ENCODE measurements at places on chromosomes 2 and 18.
A peak's percentile ranks its signal among the peaks of the same experiment; 100 is the strongest.

DNA sequence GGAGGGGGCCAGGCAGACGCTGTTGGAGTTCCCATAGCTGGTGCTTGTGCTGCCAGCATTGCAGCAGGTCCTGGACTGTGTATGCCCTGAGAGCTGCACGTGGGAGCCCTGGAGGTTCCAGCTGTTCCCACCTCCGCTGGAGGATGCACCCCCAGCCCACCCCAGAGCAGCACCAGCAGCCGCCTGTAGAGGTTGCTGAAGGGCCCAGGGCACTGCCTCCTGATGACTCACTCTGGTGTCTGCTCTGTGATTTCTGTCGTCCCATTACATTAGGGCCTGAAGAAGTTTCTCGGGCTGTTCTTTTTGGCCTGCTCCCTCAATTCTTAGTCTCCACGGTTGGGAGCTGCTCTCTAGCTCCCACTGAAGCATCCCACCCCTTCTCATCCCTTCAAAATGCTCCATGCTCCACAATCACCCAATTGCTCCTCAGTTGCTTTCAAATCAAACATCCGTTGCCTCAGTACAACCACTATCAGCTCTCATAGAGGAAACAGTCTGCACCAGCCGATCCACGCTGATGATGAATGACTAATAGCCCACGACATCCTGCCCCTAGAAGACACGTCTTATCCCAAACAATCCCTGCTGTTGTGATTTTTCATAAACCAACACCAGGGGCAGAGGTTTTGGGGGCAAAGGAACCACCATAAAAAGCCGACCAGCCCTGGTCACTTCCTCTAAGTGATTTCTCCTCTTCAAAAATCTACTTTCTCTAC, 65.2 kb upstream of the RNF152 start:
- DNase-seq, result no peak

GRCh38 chr2:158315803-158316414, 140.6 kb downstream of the CCDC148 start:
- DNase-seq, result no peak

DNA sequence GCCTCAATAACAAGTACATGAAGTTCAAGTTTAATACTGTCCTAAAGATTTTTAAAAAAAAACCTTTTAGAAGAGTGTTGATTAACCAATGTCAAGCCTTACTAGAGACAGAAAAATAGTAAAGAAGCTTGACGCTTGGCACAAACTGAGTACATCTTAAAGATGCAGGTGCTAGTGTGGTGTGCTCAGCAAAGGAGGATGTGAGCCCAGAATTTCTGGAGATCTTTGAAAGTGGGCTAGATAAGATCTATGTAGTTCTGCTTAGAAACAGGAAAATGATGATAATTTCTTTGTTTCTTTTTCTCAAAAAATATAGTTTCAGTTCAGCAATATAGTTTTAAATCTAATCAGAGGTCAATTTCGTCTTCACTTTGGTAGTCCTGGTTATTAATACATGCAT, 118.3 kb upstream of the KLHL14 start:
- no peak for DNase-seq

DNA sequence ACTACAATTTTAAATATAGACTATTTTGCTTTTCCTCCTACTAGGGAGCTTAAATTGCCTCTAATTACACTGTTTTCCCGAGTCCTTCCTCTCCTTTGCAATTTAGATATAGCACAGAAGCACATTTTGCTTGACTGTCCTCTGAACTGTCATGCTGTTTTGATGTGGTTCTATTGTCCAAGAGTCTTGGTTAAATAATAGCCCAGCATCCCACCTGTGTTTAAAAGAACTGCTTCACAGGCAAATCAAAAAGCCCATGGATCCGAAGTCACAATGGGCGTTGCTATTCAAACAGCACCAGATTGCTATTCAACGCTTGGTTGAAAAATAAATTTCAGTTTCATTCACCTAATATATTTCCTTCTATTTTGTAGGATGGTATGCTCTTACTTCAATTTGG, 22.3 kb upstream of the ACTR3 start:
- DNase-seq, result no peak

DNA sequence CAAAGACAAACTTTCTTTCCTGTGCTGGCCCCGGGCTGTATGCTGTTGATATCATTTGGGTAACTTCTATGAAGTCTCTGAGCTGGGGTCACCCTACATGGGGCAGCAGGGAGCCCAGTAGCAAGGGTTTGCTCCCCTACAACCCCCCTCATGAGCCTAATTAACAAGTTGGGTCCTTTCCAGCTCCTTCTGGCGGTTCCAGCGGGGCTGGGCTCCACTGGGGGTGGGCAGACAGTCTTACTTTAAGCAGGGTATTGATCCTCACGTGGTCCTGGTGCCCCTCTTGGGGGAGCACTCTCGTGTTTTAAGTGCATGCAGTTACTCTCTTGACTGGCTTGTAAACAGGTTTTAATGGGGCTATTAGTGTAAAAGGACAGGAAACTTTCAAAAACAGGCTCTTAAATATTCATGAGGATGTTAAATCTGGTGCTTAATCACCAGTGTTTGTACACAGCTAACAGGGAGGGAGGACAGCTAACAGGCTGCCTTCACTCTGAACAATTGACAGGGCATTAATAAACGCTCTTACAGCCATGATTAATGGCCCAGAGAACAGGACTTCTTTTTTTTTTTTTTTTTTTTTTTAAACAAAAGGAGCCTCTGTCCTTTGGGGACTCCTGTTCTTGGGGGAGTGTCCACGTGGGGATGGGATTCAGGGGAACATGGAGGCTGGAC, 36.6 kb upstream of the SKOR2 start:
- no peak for DNase-seq

- DNase-seq, result no peak
Observed at GRCh38 chr2:46966576-46966975, 51.0 kb upstream of the MCFD2 start.

- no peak for DNase-seq
Observed at GRCh38 chr18:70075906-70076305, 128.2 kb upstream of the CD226 start.

GRCh38 chr2:9791711-9792110, 51.6 kb upstream of the TAF1B start:
- DNase-seq, result no peak

DNA sequence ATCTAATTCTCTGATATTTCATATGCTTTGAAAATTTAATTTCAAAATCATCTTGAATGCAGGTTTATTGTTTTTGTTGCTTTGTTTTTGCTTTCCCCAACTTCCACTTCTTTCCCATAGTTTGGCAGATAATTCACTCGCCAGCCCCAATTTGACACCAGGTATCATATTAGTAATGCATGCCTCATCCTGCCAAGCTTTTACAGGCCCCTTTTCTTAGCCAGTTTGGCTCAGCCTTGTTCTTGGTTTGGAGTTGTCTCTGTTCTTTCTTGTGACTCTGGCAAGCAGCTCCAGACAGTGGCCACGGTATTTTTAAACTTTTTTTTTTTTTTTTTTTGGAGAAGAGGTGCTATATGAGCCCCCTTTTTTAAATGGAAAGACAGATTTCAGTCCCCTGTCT, 65.3 kb downstream of the PMS1 start:
- DNase-seq, result no peak

- no peak for DNase-seq
Observed at GRCh38 chr2:72669121-72669520, 156.7 kb downstream of the EXOC6B start.

GRCh38 chr18:12049978-12050811, 43.4 kb upstream of the ANKRD62 start:
- no peak for DNase-seq

- no peak for DNase-seq
Observed at GRCh38 chr2:239727182-239727775, 297.9 kb downstream of the NDUFA10 start.

- no peak for DNase-seq
Observed at GRCh38 chr2:224257156-224257555, 144.8 kb downstream of the FAM124B start.

GRCh38 chr2:145116056-145116455, 596.1 kb upstream of the ZEB2 start:
- no peak for DNase-seq

DNA sequence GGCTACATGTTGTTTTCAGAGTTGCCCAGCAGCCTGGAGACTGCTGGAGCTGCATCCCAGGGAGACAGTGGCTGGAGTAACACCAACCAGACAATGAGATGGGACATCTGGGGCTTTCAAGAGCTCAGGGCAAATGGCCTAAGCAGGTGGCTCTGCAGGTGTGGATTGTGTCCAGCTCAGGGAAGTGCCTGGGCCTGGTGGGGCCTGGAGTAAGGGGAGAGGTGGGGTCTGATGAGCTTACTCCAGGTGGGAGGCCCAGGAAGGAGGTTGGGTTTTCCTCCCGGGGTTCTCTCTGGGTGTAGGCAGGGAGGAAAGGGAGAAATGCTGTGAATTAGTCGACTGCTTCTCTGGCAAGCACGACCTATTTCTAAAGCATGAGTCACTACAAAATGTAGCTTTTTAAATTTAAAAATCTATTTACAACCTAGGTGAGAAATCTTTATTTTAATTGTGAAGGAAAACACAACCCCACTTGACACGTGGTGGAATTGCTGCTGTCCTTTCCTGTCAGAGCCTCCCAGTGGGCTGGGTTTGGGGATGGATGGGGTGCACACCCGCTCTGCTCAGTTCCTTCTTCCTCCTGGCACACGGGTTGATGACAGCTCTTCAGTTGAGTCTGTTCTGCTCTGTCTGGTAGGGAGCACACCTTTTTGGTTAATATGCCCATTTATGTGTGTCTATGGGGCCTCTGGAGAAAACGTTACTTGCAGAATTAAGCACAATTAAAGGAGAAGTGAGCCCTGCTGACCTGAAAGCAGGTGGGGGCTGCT, 81.6 kb downstream of the SH3RF3 start:
- DNase-seq, result peak; percentile 19

- no peak for DNase-seq
Observed at GRCh38 chr18:12886498-12887126, 2.6 kb upstream of the PTPN2 start.

DNA sequence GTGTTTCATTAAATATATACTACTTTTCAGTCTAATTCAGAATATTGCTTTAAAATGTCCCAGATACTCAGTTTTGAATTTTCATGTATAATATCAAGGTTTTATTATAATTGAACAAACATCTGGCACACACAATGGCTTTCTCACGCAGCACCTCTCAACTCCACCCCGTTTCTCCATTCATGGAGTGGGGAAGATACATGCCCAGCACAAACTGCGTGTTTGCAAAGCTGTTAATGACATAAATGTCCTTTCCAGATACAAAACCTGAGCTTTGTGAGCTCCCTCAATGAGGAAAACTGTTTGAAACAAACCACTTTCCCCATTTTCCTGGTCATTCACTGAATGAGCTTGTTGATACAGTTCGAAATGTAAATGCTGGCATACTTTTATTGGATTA, 150.3 kb upstream of the RASGRP3 start:
- peak; percentile 19 for DNase-seq

- DNase-seq, result no peak
Observed at GRCh38 chr2:144510294-144510991, 9.5 kb downstream of the ZEB2 start.

GRCh38 chr2:1886405-1886992, 142.2 kb upstream of the PXDN start:
- peak; percentile 46 for DNase-seq

GRCh38 chr2:28267282-28267681, 125.4 kb upstream of the FOSL2 start:
- DNase-seq, result no peak

DNA sequence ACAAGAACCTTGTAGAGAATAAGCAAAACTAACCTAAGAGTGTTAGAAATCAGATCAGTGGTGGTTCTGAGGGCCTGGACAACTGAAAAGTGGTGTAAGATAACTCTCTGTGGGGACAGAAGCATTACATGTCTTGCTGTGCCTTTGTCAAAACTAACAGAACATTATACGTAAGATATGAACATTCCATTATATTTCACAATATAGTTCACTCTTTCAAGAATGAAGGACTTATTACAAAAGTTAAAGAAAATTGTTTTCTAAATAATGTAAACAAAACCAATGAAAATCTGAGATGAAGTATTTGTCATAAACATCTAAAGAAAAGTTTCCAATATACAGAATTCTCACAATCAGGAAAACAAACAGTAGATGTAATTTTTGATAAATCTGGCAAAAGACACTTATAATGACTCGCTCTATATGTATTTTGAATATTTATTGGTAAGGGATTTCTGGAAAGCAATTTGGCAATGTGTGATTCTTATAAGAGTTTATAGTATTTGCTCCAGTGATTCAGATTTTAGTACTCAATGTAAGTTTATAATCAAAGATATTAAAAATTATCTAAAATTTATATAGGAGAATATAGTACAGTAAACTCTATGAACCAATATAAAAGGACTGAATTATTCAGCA, 258.4 kb downstream of the CD226 start:
- DNase-seq, result no peak

DNA sequence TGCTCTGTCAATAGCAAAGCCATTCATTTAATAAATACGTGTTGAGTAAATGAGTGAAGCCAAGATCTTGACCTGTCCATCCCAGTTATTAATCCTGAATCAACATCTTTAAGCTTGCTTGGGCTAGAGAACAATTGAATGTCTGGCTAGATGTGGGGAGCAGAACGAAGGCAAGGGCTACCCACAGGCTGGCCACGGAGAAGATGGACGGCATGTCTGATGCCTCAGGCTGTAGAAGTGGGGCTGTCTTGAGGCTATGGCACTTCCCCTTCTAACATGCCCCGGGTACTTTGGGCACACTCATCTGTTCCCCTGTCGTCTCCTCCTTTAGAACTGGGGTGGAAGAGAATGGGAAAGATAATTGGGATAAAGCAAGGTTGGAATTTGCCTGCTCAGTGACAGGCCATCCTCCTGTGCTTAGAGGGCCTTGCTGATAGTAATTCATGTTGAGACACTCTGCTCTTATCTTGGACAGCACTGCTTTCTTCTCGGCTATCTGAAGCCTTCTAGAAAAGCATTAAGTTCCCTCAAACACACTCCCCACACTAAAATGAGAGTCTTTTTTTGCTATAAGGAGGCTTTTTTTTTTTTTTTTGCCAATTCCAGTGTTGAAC, 225.7 kb downstream of the MREG start:
- no peak for DNase-seq

- DNase-seq, result no peak
Observed at GRCh38 chr2:173819852-173820251, 145.3 kb downstream of the SP3 start.

- DNase-seq, result peak; percentile 33
Observed at GRCh38 chr2:227471924-227472264, at the start of gene AGFG1. TSS of gene AGFG1 (plus strand) at chr2:227472156. CDS start at chr2:227472422, 266 bp downstream.

- no peak for DNase-seq
Observed at GRCh38 chr2:179946810-179947615, 60.1 kb downstream of the CWC22 start.

- DNase-seq, result peak; percentile 28
Observed at GRCh38 chr2:190382851-190383250, 25.3 kb upstream of the MFSD6 start.

DNA sequence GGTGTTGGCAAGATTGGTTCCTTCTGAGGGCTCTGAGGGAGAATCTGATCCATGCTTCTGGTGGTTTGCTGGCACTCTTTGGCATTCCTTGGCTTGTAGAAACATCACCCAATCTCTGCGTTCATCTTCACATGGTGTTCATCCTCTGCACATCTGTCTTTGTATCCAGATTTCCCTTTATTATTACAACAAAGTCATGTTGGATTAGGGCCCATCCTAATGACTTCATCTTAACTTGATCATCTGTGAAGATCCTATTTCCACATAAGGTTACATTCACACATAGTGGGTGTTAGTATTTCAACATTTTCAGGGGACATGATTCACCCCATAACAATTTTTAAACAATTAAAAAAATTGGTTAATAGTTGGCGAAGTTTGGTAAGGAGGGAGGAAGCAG, 177.4 kb upstream of the CWC22 start:
- DNase-seq, result no peak

GRCh38 chr2:101006065-101006715, 4.1 kb downstream of the RPL31 start:
- DNase-seq, result no peak

GRCh38 chr2:68784915-68785314, 50.3 kb downstream of the ARHGAP25 start:
- DNase-seq, result no peak

- no peak for DNase-seq
Observed at GRCh38 chr2:133682347-133682746, 114.1 kb upstream of the NCKAP5 start.
